IMR-90 (cell line): ENCODE measurements at places on chromosomes 11 and 22. TPM values are rescaled to one million over a fixed set of nuclear protein-coding genes. Genes with fewer than 3 reads are reported as not detected.

CPT1B gene
- polyA plus RNA-seq = 1.8 and 2.1 TPM in 2 replicates

CD3G gene
- not detected in 2 replicates for polyA plus RNA-seq

TNNI2 gene
- polyA plus RNA-seq = not detected in 2 replicates

RASGRP2 gene
- polyA plus RNA-seq = 0.82 and 1.2 TPM in 2 replicates

FOLR1 gene
- polyA plus RNA-seq = 0.24 and 0.29 TPM in 2 replicates

ANGPTL5 gene
- polyA plus RNA-seq = not detected in 2 replicates

DNA sequence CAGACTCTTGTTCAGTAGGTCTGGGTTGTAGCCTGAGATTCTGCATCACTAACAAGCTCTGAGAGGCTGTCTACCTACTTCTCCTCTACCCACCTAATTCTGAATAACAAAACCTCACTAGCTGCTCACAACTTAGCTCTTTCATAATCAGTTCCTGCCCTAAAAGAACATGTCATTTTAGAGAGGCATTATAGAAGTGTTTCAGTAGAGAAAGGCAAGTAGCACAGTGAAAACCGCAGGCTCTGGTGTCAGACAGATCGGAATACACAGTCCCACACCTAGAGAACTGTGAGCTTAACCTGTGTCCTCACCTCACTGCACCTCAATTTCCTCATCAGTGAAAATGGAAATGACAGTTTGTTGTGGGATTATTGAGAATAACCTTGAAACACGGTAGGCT is 1337.6 kb upstream of the TENM4 start:
- no peak for DNase-seq

- DNase-seq = no peak
Measured at GRCh38 chr22:45268167-45268957, 16.4 kb upstream of the UPK3A start.

- no peak for DNase-seq
Measured at GRCh38 chr11:116642902-116643301, 129.9 kb downstream of the BUD13 start.

GRCh38 chr11:3916962-3917361 is 61.5 kb downstream of the STIM1 start:
- no peak for DNase-seq
